ELF-1 (cell line): ENCODE measurements at places on chromosomes 13 and 19.

- peak; percentile 45 for DNase-seq
These were observed 39.3 kb downstream of the RFXAP start for GRCh38 chr13:36858290-36858689.

GRCh38 chr19:42132851-42133528 lies 744 bp upstream of the POU2F2 start:
- peak; percentile 85 for DNase-seq

GRCh38 chr13:61592489-61592888 lies 176.8 kb upstream of the PCDH20 start:
- no peak for DNase-seq

GRCh38 chr13:40061466-40062450 lies 406.3 kb downstream of the COG6 start:
- no peak for DNase-seq

DNA sequence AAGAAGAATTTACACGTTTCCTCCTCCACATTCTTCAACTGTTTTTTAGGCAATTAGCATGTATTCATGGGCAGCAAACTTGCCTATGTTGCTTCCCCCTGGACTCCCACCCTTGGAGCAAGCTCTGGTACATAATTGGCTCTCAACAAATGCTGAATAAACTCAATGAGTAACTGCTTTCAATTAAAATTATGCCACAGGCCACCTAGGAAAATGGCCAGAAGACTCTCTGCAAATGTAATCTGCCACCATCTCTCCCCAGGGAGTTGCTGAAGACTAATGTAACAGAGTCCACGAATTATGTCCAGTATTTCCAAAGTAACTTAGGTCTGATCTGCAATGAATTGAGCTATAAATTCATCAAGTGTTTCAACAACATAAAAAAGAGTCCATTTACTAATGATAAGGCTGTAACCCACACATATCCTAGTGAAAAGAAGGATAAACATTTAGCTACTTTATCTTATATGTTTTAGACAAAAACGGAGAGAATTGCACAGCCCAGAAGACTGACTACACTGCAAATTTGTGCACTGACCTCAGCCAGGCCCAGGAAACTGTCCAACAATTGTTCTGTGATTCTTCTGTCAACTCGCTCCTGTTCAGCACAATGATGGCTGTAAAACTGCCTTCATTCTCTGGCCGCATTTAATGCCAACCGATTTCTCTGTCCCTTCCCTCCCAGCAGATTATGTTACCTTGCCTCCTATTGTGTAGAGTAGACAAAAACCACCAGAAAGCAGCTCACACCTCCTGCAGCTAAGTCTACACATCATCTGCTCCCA lies 808.6 kb upstream of the ARGLU1 start:
- no peak for DNase-seq

DNA sequence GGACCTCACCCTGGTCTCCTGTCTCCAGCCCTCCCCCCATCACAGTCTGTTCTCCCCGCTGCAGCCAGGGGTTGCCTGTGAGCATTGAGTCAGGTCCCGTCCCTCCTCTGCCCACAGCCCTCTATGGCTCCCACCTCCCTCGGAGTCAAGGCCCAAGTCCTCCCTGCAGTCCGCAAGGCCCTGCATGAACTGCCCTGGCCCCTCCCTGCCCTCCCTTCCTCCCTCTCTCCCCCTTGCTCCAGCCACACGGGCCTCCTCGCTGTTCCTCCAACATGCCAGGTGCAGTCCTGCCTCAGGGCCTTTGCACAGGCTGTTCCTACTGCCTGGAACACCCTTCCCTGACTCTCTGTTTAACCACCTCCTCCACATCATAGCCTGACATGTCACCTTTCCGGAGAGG lies 2.8 kb downstream of the TINCR start:
- DNase-seq: no peak

GRCh38 chr19:45476304-45476703 lies 8.5 kb downstream of the FOSB start:
- no peak for DNase-seq

- no peak for DNase-seq
These were observed 4.8 kb upstream of the SERP2 start for GRCh38 chr13:44368599-44369368.

GRCh38 chr13:101019126-101019525 lies 344.5 kb upstream of the TMTC4 start:
- no peak for DNase-seq

DNA sequence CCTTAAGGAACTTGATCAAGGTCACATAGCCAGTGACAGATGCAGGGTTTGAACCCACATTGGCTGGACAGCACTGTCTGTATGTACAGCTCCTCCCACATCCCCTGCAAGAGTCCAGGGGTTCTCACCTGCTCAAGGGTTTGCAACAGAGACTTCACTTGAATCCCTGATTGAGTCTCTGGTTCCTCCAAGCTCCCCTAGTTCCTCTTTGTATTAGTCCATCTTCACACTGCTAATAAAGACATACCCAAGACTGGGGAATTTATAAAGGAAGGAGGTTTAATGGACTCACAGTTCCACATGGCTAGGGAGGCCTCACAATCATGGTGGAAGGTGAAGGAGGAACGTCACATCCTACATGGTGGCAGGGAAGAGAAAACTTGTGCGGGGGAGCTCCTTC lies 72.8 kb upstream of the CLDN10 start:
- DNase-seq: no peak

GRCh38 chr13:112434032-112434431 lies 57.9 kb downstream of the SPACA7 start:
- no peak for DNase-seq

- no peak for DNase-seq
These were observed 7.1 kb downstream of the FOSB start for GRCh38 chr19:45474606-45475521.

DNA sequence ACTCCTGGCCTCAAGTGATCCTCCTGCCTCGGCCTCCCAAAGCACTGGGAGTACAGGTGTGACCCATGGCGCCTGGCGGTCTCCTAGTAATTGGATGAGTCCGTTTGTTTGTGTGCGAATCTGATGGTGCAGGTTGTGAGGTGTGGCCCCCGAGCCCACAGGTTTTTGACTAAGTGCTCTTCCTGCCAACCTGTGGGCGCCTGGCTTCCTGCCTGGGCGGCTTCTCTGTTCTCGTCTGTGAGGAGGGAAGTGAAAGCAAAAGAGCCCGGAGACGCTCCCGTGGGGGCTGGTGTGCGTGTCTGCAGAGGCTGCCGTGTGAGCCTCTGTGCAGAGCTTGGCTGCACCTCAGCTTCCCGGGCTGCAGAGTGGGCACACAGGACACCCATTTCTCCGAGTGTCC lies 10.0 kb downstream of the ARHGAP45 start:
- DNase-seq: no peak

DNA sequence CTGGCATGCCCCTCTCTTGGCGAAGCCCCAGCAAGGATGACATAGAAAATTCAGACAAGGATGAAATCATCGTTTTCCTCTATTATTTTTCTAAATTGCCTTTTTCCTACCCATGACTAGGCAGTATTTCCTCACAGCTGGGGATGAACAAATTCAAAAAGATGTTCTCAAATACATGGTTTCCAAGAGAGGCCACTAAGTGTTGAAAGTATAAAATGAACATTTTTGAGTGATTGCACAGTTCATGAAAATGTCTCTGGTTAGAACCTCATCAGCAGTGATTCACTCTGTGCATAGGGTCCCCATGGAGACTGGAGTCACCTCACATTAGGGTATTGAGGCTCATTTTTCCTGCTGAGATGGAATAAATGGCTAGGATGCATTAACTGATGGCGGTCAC lies 373.7 kb downstream of the DNAJC15 start:
- no peak for DNase-seq

GRCh38 chr19:4573682-4574081 lies 14.2 kb upstream of the SEMA6B start:
- no peak for DNase-seq

DNA sequence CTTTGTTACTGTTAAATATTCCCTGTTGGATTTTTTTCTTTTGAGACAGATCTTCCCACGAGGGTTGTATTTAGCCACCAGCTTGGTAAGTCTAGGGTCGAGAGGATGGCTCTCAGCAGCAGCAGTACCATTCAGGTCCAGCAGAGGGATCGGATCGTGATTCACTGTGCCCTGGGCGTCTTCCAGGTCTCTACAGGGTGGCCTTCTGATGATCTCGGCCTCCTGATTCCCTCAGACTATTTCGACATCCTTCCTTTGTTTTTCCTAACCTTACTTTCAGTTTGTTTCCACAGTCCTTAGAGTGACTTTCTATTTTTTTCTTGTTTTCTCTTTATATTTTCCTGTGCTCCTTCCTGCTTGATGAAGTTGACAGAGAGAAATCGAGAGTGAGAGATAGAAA lies 1436.9 kb downstream of the UQCRFS1 start:
- peak; percentile 39 for DNase-seq

DNA sequence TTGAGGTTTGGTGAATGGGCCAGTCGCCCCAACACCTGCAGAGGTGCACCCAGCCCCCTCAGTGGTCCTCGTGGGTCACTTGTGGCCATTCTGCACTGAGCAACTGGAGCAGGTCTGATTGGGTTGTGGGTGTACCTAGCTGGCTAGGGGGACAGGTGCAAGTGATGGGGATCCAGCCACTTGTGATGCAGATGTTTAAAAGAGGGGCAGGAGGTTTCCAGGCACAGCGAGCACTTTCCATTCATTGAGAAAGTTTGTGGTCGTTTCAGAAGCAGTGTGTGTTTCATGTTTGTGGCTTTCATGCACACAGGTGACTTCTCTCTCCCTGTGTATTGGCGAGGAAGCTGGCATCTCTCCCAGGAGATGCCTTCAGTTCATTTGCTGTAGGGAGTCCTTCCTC lies 34.7 kb downstream of the TSSK6 start:
- DNase-seq: no peak

DNA sequence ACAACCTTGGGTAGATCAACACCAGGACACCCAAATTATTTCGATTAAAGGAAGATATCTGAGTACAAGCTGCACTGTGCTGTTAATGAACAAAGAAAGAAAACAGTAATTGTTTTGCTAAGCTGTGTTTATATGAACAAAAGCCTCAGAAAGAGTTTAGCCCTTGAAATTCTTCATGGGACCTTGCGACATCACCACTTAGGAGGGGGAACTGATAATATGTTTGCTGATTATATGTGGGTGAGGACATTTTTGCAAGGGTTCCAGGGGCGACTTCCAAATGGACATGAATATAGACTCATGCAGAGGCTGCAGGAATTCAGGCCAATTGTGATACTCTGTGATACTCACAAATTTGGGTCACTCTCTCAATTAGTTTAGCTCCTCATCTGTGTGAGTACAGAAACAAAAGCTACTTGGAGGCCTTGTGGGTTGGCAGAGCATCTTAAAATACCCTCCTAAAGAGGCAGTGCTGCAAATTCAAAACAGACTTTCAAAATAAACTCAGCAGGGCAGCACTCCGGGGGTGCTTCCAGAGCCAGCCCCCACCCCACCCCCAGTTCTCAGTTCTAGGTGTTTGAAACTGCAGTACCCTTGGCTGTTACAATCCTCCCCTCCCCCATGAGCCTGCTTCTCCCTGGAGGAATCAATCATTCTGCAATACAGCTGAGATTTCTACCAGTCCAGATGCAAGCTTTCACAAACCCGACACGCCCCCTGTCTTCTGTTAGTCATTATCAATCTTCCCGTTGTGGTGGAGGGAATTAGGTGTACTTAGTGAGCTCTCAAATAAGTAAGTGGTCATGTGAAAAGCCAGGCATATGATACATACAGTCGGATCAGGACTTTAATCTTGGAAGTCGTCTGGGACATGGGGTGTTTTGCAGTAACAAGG lies 97.0 kb upstream of the MBNL2 start:
- peak; percentile 79 for DNase-seq

GRCh38 chr19:42124386-42124901 lies 7.8 kb downstream of the POU2F2 start:
- no peak for DNase-seq

DNA sequence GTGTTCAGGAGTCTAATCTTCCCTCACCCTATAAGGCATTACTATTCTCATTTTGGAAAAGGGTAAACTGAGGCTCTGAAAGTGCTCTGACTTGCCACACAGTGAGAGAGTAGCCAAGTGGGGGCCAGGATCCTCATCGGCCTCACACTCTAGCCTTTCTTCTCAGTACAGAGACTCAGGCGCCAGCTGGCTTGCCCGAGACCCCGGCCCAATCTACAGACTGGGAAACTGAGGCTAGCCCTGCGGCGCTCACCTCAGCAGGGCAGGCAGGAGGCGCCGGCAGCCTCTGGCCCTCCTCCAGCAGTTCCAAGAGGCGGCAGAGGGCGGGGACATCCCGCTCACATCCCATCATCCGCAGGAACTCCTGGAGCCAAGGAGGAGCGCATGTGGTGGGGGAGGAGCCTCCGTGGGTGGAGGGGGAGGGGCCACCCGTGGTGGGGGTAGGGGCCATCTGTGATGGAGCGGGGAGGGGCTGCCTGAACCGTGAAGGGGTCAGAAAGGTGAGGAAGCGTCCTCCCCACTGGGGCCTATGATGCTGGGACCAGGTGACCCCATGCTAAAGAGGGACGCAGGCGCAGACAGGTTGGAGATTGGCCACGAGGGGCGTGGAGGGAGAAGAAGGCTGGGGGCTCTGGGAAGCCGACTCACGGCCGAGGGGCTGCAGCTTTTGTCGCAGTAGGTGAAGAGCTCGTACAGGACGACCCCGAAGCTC lies 8.7 kb upstream of the INSL3 start:
- peak; percentile 86 for DNase-seq

DNA sequence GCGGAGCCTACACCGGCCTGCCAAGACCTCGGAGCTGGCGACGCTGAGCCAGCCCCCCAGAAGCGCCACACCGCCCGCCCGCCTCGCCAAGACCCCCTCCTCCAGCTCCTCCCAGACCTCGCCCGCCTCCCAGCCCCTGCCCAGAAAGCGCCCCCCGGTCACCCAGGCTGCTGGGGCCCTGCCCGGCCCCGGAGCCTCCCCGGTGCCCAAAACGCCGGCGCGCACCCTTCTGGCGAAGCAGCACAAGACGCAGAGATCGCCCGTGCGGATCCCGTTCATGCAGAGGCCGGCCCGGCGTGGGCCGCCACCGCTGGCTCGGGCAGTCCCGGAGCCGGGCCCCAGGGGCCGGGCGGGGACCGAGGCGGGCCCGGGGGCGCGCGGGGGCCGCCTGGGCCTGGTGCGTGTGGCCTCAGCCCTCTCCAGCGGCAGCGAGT lies 10.2 kb downstream of the C19orf25 start:
- no peak for DNase-seq

DNA sequence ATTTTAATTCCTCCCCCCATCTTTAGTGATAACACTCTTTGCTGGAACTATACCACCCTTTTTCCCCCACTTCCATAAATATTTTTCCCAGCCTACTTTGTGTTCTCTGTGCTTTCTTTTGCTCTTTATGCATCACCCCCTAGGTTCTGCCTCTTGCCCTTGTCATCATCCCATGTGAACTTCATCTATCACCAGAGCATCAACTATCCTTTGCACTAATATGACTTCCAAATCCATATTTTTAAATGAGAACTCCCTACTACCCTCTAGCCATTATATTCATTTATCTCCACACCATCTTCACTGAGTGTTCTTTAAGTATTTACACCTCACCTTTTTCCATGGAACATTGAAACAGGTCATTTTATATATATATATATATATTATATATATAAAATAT lies 452.7 kb downstream of the FOXO1 start:
- DNase-seq: no peak

DNA sequence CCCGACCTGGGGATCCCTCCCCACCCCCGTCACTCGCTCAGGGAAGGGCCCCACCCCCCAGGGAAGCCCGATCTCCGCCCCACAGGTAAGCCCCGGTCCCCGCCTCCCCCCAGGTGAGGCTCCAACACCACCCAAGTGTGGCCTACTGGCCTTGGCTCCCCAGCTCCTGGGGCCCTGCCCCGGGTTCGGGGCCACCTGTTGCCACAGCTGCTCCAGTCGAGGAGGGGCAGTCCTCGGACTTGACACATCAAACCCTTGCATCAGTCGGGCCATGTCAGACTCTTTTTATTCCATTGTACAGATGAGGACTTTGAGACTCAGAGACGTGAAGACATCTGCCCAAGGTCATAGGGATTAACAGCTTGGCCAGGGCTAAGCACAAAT lies 512 bp downstream of the CC2D1A start:
- no peak for DNase-seq
